ENCODE measurements at places on chromosomes 7 and 10. TPM values are rescaled to one million over a fixed set of nuclear protein-coding genes. Genes with fewer than 3 reads are reported as not detected.

The HOXA13 gene
- not detected for total RNA-seq

DNA sequence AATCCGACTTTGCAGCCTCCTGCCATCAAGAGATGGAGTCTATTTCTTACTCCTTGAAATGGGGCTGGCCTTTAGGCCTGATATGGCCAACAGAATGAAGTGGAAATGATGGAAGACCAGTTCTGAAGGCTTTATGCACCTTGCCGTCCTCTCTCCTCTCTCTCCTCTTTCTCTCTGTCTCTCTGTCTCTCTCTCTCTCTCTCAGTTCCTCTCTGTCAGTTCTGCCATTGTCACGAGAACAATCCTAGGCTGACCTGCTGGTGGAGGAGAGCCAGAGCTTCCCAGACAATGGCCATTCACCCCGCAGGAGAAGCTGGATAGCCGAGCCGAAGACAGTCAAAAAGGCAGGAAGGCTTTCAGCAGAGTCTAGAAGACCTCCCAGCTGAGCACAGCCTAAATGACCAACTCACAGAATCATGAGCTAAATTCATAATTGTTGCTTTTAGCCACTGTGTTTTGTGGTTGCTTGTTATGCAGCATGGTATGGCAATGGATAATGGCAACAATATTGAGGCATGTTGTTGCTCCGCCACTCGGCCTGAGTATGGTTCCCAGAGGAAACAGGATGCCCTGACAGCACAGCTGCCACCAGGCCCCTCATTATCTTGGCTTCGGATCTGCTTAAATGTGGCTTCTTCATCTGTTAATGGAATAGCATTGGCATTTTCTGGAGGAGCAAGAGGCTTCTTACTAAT lies 35.5 kb downstream of the FRMPD2 start:
- DNase-seq = no peak

The EVX1 gene
- 0.25 TPM for total RNA-seq

DNA sequence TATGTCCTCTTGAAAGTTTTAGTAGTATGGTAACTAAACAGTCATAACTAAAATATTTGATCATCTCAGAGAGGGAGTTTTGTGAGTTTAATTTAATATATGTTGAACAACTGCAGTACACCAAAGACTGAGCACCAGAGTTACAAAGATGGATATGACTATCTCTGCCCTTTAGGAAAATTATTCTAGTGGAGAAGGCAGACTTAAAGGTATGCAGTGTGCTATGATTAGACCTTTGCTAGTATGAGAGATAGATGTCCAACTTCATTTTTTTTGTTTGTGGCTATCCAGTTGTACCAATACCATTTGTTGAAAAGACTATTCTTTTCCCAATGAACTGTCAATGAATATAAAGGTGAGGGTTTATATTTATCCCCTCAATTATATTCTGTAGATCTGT lies 33.4 kb downstream of the AKAP9 start:
- no peak for DNase-seq

- DNase-seq = no peak
These were observed 182.8 kb upstream of the BMPER start for GRCh38 chr7:33722383-33723101.
